ENCODE measurements at places on chromosomes 2 and 18. TPM values are rescaled to one million over a fixed set of nuclear protein-coding genes. Genes with fewer than 3 reads are reported as not detected.

Gene AQP4
- polyA plus RNA-seq = 0.03 TPM

- no peak for DNase-seq
- H3K27me3 ChIP-seq = no peaks in the 10 kb centered on the region
- no peak overlapping the region for H3K4me3 ChIP-seq
- H3K36me3 ChIP-seq = no peaks in the 10 kb centered on the region
- no peak overlapping the region for H3K27ac ChIP-seq
- H3K4me1 ChIP-seq = no peaks in the 10 kb centered on the region
These were observed 218.8 kb upstream of the ZEB2 start for GRCh38 chr2:144738749-144739148.

GRCh38 chr2:238558456-238559099, 131.9 kb downstream of the ASB1 start:
- H3K4me3 ChIP-seq = no peak overlapping the region
- no peaks in the 10 kb centered on the region for H3K4me1 ChIP-seq
- H3K27me3 ChIP-seq = no peaks in the 10 kb centered on the region
- no peak overlapping the region for H3K27ac ChIP-seq

GRCh38 chr2:13597176-13597575, 880.4 kb downstream of the TRIB2 start:
- no peak overlapping the region for H3K4me3 ChIP-seq
- H3K4me1 ChIP-seq = no peaks in the 10 kb centered on the region
- H3K36me3 ChIP-seq = no peaks in the 10 kb centered on the region
- H3K27ac ChIP-seq = no peak overlapping the region

Gene DSC2
- polyA plus RNA-seq = 12.7 TPM

Measured in small intestine (tissue), 16 donors.